ENCODE measurements at places on chromosomes 16 and 17.

DNA sequence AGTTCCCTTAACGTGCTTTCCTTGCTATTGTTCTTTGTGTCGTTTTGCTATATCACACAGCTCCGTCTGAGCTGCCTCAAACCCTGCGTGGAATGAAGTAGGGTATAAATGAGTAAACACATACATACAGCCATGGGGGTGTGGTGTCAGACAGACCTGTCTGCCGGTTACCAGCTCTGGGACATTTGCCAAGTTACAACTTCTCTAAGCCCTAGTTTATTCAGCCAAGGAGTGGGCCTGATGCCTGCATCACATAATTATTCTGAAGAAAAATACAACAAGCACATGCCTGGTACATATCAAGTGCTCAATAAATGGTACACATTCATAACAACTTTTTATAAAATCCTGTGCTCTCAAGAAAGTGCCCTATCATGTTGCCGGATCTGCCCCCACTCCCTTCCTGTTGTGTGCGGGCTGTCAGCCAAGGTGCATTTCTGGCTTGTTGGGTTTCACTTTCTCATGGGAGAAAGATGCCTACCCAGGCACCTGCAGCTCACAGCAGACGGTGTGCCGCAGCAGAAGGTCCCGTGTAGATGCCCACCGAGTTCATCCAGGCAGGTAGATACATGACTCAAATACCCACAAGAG is 30.5 kb downstream of the SMPD3 start:
- DNase-seq = no peak

DNA sequence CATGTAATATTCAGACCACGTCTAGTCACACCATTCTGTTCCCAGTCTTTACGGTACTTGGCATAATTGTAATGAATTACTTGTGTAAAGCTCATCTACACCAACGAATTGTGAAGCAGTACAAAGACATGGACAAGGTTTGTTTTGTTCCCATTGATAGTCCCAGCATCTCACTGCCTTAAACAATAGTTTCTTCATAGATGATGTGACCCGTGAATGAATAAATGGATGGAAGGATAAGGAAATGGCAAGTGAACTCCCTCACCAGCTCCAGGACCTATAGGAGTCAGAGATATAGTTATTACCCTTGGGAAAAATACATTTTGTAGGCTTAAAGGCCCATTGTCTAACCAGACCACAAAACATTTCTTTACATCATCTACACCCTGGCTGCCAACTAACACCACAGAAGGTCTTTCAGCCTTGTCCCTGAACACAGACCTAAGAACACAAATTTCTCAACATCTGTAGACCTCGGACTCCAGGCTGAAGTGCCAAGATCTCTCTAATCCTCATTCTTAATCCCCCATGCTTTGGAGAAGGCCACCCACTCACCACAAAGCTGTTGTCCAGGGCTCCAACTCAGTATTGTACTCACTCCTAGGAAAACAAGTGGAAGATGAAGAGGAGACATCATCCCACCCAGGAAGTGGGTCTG is 38.2 kb downstream of the MAF start:
- DNase-seq = no peak

DNA sequence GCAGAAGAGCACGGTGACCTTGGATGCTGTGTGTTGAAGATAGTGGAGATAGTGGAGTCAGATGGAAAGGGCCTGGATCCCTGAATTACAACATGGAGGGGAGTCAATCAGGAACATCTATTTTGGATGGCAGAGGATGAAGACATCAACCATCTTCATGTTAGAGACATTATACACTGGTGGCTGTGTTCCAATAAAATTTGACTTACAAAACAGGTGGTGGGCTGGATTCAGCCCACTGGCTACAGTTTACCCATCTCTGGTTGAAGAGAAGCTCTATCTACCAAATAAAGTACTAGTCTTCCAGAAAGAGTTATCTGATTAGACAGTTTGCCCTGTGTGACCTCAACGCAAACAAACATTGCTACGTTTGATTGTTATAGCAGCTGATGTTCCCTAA is 247.2 kb downstream of the XYLT1 start:
- no peak for DNase-seq

DNA sequence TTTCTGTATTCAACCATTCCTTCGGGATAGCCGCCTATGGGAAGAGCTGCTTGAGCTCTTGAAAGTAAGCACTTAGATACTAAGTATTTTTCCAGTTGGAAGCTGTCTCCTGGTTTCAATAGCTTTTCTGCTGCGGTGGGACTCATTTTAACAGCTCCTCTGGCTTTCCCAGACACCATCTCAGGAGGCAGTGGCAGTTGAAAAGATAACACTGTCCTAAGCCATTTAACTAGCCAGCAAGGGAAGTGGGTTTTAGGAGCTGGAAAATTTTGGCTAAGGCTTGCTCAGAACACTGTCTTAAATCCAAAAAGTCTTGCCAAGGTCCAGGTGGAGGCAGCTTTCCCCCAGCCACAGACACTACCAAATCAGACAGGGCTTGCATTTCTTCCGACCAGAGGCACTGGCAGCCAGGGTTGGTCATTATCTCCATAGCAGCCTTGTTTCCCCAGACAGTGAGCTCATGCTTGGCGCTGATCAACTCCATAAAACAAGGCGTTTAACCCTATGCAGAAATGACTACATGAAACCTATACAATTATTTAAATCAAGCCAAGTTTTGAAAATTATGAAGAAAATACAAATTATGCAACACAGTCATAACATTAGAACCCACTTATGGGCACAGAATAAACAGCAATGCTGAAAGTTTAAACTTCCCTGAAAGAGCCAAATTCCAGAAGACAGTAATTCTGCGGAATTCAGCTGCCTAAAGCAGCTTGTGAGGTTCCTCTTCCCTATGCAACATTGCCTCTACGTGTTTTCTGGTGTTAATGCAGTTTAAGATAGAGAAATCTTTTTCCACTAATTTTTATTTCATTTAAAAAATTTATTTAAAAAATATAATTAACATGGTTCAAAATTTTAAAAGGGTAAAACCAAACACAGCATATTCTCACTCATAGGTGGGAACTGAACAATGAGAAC is 25.0 kb downstream of the GABARAPL2 start:
- DNase-seq = no peak

GRCh38 chr17:44113868-44114840 is 9.3 kb downstream of the HDAC5 start:
- DNase-seq = no peak
